ENCODE measurements at places on chromosomes 5 and 9.

GRCh38 chr5:128116445-128116844 lies 32.9 kb downstream of the SLC12A2 start:
- DNase-seq = no peak

DNA sequence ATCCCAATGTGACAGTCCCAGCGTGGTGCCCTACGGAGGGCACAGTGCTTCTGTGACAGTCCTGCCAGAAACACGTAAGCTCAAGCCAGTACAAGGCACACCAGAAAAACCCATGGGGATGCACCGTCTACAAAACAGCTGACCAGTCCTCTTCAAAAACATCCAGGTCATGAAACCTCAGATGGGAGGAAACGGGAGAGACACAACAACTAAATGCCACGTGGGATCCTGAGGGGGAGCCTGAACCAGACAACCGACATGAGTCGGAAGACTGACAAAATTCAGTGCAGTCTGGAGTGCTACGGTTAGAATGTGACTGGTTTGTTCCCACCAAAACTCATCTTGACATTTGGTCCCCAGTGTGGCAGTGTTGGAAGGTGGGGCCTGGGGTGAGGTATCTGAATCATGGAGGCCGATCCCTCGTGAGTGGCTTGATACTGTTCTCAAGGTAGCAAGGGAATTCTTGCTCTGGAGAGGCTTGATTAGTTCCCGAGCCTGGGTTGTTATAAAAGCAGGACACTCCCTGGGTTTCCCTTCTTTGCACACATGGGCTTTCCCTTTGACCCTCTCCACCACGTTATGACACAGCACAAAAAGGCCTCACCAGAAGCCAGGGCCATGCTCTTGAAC lies 55.4 kb downstream of the ADAMTS2 start:
- DNase-seq = no peak

DNA sequence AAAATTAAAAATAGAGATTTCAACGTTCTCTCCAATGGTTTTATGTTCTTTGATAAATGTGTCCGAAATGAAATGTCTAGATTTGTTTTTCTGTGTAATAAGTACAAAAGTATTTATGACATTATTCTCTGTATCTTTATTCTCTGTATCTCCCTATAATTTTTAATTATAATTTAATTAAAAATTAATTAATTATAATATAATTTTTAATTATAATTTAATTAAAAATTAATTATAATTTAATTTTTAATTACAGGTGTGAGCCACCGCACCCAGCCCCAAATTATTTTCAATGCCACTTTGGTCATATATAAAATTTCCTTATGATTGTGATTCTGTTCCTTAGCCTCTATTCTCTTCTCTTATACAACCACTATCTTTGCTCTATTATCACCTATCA lies 28.2 kb downstream of the SPATA31C2 start:
- DNase-seq = no peak

- DNase-seq = no peak
Observed at GRCh38 chr5:139273322-139273571, 20.3 kb upstream of the MATR3 start.

DNA sequence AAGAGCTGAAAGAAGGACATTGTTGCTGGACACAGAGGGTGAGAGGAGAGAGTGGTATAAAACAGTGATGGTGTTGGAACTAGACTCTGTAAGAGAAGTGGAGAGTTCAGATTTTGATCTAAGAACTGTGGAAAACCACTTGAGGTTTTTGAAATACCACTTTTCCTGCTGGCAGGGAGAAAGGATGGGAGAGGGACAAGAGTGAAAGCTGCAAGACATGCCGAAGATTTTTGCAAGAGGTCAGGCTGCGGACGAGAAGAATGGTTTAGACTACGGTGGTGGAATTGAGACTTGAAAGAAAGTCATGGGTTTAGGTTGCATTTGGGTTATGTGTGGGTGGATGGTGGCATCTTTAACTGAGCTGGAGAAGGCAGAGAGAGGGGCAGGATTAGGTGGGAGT lies 202.2 kb upstream of the RPS23 start:
- no peak for DNase-seq

GRCh38 chr5:68252673-68253623 lies 37.4 kb downstream of the PIK3R1 start:
- no peak for DNase-seq

DNA sequence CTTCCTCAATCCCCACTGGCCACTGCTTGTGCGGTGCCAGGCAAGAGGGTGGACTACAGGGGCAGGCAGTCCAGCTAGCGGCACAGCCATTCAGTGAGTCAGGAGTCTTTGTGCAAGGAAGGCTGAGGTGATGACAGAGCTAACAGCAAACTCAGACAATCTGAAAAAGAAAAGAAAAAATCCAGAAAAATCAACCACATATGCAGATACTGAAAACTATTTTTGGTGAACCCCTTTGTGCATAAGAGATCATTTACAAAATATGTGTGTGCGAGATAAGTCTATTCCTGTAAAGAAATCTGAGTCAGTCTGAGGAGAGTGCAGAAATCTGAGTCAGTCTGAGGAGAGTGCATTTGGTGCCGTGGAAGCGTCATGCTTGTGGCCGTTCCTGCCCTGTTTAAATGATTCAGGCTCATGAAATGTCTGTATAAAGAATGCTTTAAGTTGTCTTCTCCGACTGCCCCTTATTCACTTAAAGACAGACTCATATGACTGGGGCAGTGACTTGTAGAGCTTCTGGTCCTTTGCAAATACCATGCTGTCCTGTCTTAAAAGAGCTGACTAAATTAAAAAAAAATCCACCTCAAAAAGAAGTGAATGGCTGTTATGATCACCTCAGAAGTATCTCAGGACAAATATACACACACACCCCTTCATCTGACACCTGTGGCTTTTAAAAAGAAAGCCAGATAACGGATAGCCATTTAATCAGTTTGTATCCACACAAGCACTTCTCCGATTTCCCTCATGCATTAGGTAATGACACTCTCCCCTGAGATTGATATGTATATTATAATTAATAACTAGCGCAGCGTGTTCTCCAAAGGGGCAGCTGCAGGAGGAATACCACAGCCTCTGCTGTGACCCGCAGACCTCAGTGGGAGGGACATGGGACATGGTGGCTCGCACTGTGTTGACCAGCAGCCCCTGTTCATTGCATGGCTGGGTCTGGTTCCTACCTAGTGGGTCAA lies 47.3 kb downstream of the TRIO start:
- no peak for DNase-seq

- DNase-seq = no peak
Observed at GRCh38 chr9:134607971-134608370, 33.6 kb upstream of the COL5A1 start.

GRCh38 chr9:4787876-4788275 lies 4.9 kb upstream of the RCL1 start:
- no peak for DNase-seq

DNA sequence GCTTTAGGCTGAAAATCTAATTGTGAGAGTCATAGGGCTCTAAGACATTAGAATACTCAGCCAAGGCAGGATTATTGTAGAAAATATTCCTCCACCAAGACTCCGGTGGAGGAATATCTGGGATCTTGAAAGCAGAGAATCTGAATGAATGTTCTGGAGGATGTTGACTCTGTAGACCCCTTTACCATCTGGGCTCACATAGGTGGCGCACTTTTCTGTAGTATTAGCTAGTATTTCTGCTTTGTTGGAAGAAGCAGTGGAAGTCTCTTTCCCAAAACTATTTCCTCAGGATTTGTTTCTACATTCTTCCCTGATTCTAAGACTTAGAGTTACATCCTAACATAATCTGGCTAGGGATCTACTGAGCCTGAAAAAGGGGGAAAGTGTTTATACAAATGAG lies 752.4 kb upstream of the SEMA6A start:
- DNase-seq = no peak

All from activated T-cell treated with anti-CD3 and anti-CD28 coated beads for 1 hour (primary cell).